Naive B cell (primary cell): ENCODE measurements at places on chromosomes 1 and 21.

- no peak for DNase-seq
These were observed 765.5 kb upstream of the PRMT6 start for GRCh38 chr1:106290805-106291501.

DNA sequence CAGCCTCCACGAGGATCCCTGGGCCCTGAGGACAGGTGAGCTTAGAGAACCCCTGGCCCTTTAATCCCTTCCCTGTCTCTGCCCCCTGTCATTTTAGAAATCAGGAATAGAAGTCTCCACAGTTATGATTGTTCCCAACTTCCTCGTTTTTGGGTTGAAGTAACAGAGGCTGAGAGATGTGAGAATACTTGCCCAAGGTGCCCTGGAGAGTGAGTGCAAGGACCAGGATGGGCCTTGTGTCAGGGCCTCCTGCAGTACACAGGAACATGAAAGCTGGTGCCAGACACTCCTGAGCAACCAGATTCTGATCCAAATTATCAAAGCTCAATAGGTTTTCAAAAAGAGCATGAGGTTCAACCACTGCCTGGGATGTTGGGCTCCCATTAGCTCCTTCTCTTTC, 10.1 kb downstream of the HLX start:
- DNase-seq = no peak

DNA sequence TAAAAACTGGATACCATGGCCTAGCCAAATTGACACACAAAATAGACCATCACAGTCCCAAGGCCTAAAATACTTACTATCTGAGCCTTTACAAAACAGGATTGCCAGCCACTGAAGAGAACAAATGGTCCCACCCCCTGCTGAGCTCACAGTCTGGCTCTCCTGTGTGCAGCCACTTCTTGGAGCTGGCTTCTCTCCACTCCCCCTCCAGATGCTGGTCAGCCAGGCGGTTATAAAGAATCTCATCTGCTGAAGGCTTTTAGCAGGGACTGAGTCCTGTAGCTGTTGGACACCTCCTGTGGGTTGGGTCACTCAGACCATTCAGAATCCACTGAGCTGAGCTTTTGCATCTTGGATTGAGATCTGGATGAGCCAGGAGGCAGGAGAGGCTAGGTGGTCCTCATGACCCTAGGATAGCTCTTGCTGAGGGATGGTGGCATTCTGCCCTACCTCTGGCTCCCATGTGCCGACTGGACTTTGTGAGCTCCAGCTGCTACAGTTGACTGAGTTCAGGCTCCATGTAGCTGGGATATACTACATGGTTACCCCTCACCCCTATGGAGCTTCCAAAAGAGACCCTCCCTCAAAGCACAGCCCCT, 16.1 kb downstream of the OXCT2 start:
- no peak for DNase-seq

DNA sequence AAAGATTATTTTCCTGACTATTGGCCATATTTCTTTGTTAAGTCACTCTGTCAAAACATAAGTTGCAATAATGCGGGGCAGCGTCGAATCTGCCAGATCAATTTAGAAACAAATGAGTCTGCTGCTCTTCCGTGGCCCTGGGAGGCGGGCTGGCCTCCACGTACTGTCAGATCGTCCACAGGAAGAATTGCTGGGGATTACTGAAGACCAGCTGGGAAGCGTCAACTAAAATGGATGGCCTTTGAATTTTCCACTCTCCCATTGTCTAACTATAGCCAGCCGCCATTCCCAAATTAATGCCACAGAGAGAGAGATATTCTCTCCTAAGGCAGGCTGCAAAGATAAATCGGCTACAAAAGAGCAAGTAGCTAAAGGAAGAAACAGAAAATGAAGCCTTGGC, 560.2 kb downstream of the SMYD3 start:
- DNase-seq = no peak

DNA sequence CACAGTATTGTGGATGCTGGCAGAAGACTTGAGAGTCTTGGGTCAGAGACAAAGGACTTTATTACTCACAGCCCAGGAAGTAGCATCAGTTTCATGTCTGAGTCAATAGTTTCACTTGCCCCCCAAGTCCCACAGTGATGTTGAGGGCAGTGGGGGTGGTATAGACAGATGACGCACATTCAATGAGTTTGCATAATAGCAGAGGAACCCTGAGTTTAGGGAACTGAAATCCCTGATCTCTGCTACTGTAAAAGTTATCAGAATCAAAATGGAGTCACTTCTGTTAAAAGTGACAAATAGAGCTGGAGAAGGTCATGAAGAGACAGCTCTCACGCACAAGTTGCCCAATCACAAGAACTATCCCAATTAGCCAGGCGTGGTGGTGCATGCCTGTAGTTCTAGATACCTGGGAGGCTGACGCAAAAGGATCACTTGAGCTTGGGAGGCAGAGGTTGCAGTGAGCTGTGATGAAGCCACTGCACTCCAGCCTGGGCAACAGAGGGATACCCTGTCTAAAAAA, 11.5 kb upstream of the HCRTR1 start:
- DNase-seq = peak; percentile 64

DNA sequence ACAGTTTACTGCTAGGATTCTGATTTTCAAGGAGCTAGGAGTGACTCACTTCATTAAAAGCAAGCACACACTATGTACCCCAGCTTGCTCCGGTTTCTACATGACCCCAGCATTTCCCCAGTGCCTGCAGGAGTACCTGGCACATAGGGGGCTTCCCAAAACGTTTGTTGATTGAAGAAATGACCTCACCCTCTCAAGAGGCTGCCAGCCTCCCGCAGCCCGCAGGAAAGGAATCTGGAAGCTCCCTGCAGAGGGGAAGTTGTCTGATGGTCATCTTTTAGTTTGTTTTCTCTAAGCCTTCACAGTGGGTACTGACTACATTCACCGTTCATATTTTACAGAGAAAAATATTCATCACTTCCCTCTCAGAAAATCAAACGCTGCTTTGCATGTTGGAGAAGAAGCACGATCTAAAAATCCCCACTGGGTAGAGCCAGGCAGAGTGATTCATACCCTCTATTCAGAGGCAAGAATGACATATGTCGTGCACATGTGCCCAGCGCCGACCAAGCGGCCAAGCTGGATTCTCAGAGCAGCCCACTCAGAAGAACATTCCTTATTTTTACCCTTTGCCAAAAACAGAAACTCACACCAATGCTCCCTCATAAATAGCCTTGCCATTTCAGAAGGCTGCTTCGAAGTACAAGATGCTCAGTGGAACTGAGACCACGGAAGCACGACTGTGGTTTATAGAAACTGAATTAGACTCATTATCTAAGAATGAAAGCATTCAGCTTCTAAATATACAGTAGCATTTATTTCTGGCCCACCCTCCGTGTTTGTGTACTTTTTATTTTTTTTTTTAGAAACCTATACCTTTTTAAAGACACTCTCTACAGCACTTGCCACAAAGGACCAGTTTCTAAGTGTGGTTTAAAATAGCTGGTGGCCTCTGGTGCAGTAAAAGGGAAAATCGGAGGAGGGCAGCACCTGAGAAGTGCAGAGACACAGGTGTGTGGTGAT, 143.2 kb downstream of the MIS18A start:
- no peak for DNase-seq
